Caco-2 (cell line): ENCODE measurements at places on chromosomes 7 and 10.

DNA sequence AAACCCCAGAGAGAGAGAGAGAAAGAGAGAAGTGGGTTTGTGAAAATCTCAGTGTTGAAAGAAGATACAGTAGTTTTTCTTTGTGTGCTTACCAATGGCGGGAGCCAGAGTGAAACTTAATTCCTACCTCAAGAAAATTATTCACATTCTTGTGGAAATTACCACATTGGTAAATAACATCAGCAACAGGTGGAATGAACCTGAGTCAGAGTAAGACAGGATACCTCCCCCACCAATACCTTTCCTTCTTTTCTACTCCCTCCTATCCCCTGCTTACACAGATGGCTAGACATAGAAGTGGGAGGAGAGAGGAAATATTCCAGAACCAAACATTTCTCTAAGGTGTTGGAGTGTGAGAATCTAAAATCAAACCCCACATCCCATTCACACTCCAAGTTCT, 793.9 kb downstream of the SORCS3 start:
- no peak overlapping the region for H3K27ac ChIP-seq
- H3K36me3 ChIP-seq, result no peaks in the 10 kb centered on the region
- H3K27me3 ChIP-seq, result no peaks in the 10 kb centered on the region

GRCh38 chr7:120402079-120402767, 129.2 kb downstream of the KCND2 start:
- H3K4me1 ChIP-seq, result no peaks in the 10 kb centered on the region
- no peak overlapping the region for H3K4me3 ChIP-seq
- H3K27me3 ChIP-seq, result no peaks in the 10 kb centered on the region
- no peak overlapping the region for H3K27ac ChIP-seq
- DNase-seq, result no peak

GRCh38 chr10:65396997-65397396, 1528.8 kb upstream of the LRRTM3 start:
- no peaks in the 10 kb centered on the region for H3K4me1 ChIP-seq
- H3K4me3 ChIP-seq, result no peak overlapping the region
- no peaks in the 10 kb centered on the region for H3K36me3 ChIP-seq
- H3K27ac ChIP-seq, result no peak overlapping the region
- DNase-seq, result no peak
- H3K27me3 ChIP-seq, result no peaks in the 10 kb centered on the region

DNA sequence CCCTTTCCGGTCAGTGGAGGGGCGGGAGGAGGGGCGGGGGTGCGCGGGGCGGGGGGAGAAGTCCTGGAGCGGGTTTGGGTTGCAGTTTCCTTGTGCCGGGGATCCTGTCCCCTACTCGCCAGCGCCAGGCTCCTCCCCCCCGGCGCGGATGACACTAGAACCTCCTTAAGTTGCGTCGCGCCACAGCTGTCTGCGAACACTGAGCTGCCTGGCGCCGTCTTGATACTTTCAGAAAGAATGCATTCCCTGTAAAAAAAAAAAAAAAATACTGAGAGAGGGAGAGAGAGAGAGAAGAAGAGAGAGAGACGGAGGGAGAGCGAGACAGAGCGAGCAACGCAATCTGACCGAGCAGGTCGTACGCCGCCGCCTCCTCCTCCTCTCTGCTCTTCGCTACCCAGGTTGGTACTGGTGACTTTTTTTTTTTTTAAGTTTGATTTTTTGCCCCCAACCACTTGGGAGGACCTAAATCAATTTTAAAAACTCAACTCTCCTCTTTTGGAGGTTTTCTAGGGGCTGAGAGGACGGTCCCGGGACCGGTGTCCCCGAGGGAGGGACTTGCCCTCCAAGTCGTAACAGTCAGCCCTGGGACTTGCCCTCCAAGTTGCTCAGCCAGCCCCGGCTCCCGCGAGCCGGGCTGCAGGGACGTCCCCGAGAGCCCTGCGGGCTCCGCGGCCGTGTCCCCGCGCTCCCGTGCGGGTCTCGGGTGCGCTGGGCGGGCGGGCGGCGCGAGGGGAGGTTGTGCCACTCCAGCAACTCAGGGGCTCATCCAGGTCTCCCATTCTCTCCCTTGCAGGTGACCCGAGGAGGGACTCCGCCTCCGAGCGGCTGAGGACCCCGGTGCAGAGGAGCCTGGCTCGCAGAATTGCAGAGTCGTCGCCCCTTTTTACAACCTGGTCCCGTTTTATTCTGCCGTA, at the start of gene GATA3:
Gene GATA3 (plus strand): TSS at position 195 of the 914 bp plus-strand sequence. CDS start 968 bp downstream, outside the sequence.
- peak within 1 kb of the TSS; percentile 87 for H3K27ac ChIP-seq
- DNase-seq, result peak; percentile 86
- peak within 1 kb of the TSS; percentile 68 for H3K4me3 ChIP-seq

DNA sequence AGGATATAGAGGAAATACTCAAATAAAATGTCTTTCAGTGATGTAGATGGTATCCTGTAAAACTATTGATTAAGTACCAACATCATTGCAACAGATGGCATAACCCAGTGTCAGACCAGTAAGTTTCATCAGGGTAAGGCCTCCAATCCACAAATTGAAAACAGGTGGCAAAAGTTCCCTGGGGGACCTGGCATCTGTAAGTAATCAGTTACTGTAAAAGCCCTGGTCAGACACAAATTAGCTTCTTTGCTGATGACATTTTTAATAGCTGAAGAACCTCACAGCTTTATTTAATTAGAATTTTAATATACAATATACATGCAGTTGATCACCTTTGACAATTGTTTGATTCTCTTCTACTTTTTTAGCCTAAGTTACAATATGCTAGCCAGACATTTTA, 152.5 kb downstream of the PLXDC2 start:
- DNase-seq, result no peak
- no peak overlapping the region for H3K4me3 ChIP-seq
- no peaks in the 10 kb centered on the region for H3K36me3 ChIP-seq
- no peak overlapping the region for H3K27ac ChIP-seq

DNA sequence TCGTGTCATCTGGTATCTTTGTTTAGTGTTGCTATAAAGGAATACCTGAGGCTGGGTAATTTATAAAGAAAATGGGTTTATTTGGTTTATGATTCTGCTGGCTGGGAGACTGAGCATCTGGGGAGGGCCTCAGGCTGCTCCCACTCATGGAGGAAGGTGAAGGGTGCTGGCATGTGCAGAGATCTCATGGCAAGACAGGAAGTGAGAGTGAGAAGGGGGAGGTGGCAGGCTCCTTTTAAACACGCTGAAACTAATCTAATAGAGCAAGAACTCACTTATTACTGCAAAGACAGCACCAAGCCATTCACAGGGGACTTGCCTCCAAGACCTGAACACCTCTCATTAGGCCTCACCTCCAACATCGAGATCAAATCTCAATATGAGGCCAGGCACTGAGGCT, 11.3 kb downstream of the OIT3 start:
- H3K4me1 ChIP-seq, result peaks cover 17% of the 10 kb centered on the region
- H3K4me3 ChIP-seq, result no peak overlapping the region
- H3K27me3 ChIP-seq, result no peaks in the 10 kb centered on the region
- H3K36me3 ChIP-seq, result no peaks in the 10 kb centered on the region
- peak overlapping the region; percentile 61 for H3K27ac ChIP-seq

GRCh38 chr7:2934984-2935740, 91.1 kb upstream of the GNA12 start:
- H3K36me3 ChIP-seq, result no peaks in the 10 kb centered on the region
- no peak overlapping the region for H3K4me3 ChIP-seq
- DNase-seq, result no peak
- H3K27me3 ChIP-seq, result no peaks in the 10 kb centered on the region; the same call in 1 of the 2 replicates
- H3K4me1 ChIP-seq, result no peaks in the 10 kb centered on the region

DNA sequence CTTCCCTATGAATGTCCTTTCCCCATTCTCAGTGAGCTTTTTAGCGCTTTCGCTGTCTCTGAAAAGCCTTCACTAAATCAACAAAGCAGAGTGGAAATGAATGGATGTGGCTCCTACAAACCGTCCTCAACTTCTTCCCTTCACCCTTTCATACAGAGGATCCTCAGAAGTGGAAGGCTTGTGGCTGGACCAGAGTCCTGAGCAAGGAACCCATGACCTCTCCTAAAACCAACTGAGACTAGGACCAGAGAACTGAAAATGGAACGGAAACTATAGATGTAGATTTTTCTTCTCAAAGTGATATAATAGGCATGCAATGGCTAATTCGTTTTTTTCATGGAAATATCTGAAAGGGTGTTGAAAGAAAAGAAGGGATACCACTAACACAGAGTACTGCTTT, 122.5 kb downstream of the LHFPL3 start:
- H3K27me3 ChIP-seq, result no peaks in the 10 kb centered on the region
- no peak overlapping the region for H3K27ac ChIP-seq
- no peak overlapping the region for H3K4me3 ChIP-seq
- no peaks in the 10 kb centered on the region for H3K36me3 ChIP-seq
- no peak for DNase-seq

GRCh38 chr10:81820418-81820817, 54.6 kb upstream of the NRG3 start:
- no peaks in the 10 kb centered on the region for H3K4me1 ChIP-seq
- H3K36me3 ChIP-seq, result no peaks in the 10 kb centered on the region

GRCh38 chr10:74174521-74174920, 23.5 kb downstream of the ADK start:
- no peaks in the 10 kb centered on the region for H3K27me3 ChIP-seq
- H3K4me3 ChIP-seq, result no peak overlapping the region
- no peak for DNase-seq
- H3K4me1 ChIP-seq, result peaks cover 41% of the 10 kb centered on the region
- no peak overlapping the region for H3K27ac ChIP-seq

DNA sequence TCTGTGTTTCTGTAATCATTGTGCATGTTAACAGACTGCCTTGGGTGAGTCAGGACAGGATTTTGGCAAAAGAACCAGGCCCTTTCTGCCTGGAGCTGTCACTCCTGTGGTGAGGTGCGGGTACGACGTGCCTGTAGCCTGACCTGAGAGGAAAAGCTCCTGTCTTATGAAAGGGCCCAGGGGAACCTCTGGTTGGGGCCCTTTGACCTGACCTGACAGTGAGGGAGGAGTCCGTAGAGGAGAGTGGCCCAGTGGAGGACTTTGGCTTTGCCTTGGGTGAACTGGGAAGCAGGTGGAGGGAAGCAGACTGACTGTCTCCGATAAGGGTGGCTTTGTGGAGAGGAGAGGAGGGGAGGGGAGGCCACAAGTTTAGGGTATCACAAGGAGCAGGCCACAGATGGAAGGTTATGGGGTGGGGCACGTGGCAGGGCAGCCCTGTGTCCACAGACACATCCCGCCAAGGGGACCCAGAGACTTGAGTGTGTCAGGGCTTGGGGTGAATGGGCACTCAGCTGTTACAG, 6.9 kb downstream of the PFKP start:
- peak overlapping the region; percentile 64 for H3K27ac ChIP-seq
- H3K36me3 ChIP-seq, result peaks cover 1% of the 10 kb centered on the region; the same call in 1 of the 2 replicates
- DNase-seq, result peak; percentile 64
- peaks cover 48% of the 10 kb centered on the region for H3K4me1 ChIP-seq

- peaks cover 44% of the 10 kb centered on the region for H3K4me1 ChIP-seq
- H3K27ac ChIP-seq, result peak overlapping the region; percentile 90
- no peak for DNase-seq
- H3K27me3 ChIP-seq, result no peaks in the 10 kb centered on the region
- peak overlapping the region; percentile 97 for H3K4me3 ChIP-seq
- H3K36me3 ChIP-seq, result no peaks in the 10 kb centered on the region
These were observed 2.1 kb downstream of the KIF5B start for GRCh38 chr10:32054094-32054493.

- peak; percentile 96 for DNase-seq
- no peaks in the 10 kb centered on the region for H3K36me3 ChIP-seq
- H3K27ac ChIP-seq, result peak within 1 kb of the TSS; percentile 84
- H3K4me3 ChIP-seq, result peak within 1 kb of the TSS; percentile 75
- no peaks in the 10 kb centered on the region for H3K27me3 ChIP-seq
- peaks cover 16% of the 10 kb centered on the region for H3K4me1 ChIP-seq
These were observed at the start of gene GRK5 for GRCh38 chr10:119207366-119207666. GRK5 (plus strand) TSS chr10:119207571; CDS start chr10:119207918, 347 bp downstream.

- H3K27me3 ChIP-seq, result no peaks in the 10 kb centered on the region
- peaks cover 40% of the 10 kb centered on the region for H3K4me1 ChIP-seq
- H3K4me3 ChIP-seq, result no peak overlapping the region
- no peak for DNase-seq
- no peaks in the 10 kb centered on the region for H3K36me3 ChIP-seq
- H3K27ac ChIP-seq, result no peak overlapping the region
These were observed 49.6 kb downstream of the ASB13 start for GRCh38 chr10:5616836-5617235.

GRCh38 chr7:43485580-43485979, 97.3 kb upstream of the STK17A start:
- H3K27me3 ChIP-seq, result no peaks in the 10 kb centered on the region
- DNase-seq, result no peak
- H3K4me1 ChIP-seq, result peaks cover 68% of the 10 kb centered on the region
- no peak overlapping the region for H3K4me3 ChIP-seq
- peak overlapping the region; percentile 90 for H3K27ac ChIP-seq
- H3K36me3 ChIP-seq, result no peaks in the 10 kb centered on the region

GRCh38 chr7:156147104-156147503, 334.8 kb upstream of the SHH start:
- H3K36me3 ChIP-seq, result no peaks in the 10 kb centered on the region
- H3K27ac ChIP-seq, result no peak overlapping the region
- H3K27me3 ChIP-seq, result no peaks in the 10 kb centered on the region
- no peak overlapping the region for H3K4me3 ChIP-seq
- peak; percentile 44 for DNase-seq

DNA sequence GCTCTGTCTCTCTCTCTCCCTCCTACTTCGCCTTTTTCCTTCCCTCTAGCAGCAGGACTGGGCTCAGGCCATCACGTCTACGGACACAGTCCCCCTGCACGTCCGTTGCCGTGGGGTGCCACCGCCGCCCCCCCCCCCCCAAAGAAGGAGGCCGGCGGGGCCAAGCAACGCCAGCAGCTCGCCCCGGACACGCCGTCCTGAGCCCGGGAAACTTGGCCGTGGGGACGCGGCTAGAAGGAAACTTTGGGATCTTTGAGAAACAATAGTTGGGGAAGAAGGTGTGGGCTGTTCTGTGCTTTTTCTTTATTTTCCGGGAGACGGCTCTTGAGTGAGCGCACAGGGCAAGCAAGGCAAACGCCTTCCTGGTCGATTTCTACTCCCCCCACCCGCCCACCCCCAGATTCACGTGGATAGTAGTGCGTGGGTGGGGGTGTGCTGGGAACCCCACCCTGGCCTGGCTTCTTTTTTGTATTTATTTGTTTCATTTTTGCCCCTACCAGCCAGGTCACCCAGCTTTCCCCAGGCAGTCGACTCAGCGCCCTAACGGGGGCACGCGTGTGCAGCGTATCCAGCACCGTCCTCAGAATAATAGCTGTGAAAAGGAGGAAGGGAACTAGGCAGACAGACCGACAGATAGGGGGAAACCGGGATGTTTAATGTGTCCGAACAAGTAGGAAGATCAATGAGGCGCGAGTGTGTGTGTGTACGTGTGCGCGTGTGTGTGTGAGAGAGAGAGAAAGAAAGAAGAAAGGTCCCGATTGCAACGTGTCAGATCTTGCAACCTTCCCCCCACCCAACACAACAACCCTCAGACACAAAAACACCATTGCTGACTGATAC, 1.4 kb downstream of the MXI1 start:
- no peaks in the 10 kb centered on the region for H3K36me3 ChIP-seq
- H3K27me3 ChIP-seq, result no peaks in the 10 kb centered on the region

- H3K27me3 ChIP-seq, result no peaks in the 10 kb centered on the region
- no peak overlapping the region for H3K27ac ChIP-seq
- peak; percentile 48 for DNase-seq
- peaks cover 26% of the 10 kb centered on the region for H3K4me1 ChIP-seq
- no peak overlapping the region for H3K4me3 ChIP-seq
These were observed 162.3 kb downstream of the BAMBI start for GRCh38 chr10:28839600-28840007.

GRCh38 chr10:95273393-95274312, 17.1 kb downstream of the PDLIM1 start:
- H3K4me3 ChIP-seq, result no peak overlapping the region
- H3K27ac ChIP-seq, result peak overlapping the region; percentile 91

GRCh38 chr7:159004411-159004810, 140.3 kb downstream of the VIPR2 start:
- H3K27me3 ChIP-seq, result no peaks in the 10 kb centered on the region
- no peak for DNase-seq
- H3K36me3 ChIP-seq, result no peaks in the 10 kb centered on the region
- H3K4me3 ChIP-seq, result no peak overlapping the region
- no peak overlapping the region for H3K27ac ChIP-seq

GRCh38 chr10:6843481-6843881, 263.4 kb upstream of the PRKCQ start:
- no peaks in the 10 kb centered on the region for H3K36me3 ChIP-seq
- H3K27ac ChIP-seq, result no peak overlapping the region
- no peak for DNase-seq
